Activated CD8-positive, alpha-beta memory T cell treated with anti-CD3 and anti-CD28 coated beads for 48 hours (primary cell): ENCODE measurements at places on chromosomes 7 and 10.

GRCh38 chr7:22660732-22661131 is 66.3 kb upstream of the IL6 start:
- no peak for DNase-seq

DNA sequence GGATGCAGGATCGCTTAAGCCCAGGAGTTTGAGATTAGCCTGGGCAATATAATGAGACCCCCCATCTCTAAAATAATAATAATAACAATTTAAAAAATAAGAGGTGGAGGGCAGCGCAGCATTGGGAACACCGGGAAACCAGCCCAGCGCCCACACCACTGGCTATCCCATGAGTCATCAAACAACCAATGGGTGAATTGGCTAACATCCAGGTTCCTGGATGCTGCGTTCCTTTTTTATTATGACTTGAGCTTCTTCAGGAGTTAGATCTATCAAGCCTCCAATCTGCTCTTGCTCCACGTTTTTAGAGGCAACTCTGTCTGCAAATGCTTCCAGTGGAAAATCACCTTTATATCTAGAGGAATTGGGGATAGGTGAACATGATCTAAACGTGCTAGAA is 10.0 kb upstream of the LRRC4 start:
- no peak for DNase-seq

- DNase-seq: no peak
These were observed 13.4 kb downstream of the SLC29A3 start for GRCh38 chr10:71332466-71332865.

- DNase-seq: no peak
These were observed 4.9 kb upstream of the SCD start for GRCh38 chr10:100341953-100342626.

- DNase-seq: no peak
These were observed 21.2 kb upstream of the SLC16A12 start for GRCh38 chr10:89556600-89556999.

GRCh38 chr7:150900675-150901074 is 48.4 kb downstream of the AOC1 start:
- no peak for DNase-seq

- peak; percentile 54 for DNase-seq
These were observed 90.3 kb downstream of the MYL10 start for GRCh38 chr7:101538596-101539459.

GRCh38 chr10:24951201-24952142 is 934 bp downstream of the PRTFDC1 start:
- DNase-seq: no peak

DNA sequence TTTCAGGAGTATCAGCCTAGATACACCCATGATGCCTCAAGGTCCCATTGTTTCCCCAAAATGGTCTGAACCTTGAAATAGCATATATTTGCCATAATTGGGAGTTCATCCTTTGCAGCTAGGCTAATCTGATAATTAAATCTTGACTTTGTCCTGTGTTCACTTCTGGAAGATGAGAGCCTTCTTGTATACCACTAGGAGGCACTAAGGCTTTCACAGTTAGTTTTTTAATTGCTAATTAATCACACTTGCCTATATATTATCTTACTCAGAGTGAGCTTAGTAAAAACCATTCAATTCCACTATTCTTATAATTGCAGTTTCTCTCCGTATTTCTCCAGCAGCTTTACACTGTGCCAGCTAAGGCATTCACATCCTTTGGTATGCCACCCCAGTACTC is 48.7 kb upstream of the MAGI2 start:
- no peak for DNase-seq

GRCh38 chr10:89481662-89482061 is 53.7 kb downstream of the SLC16A12 start:
- no peak for DNase-seq

GRCh38 chr10:131736321-131736980 is 164.4 kb upstream of the PPP2R2D start:
- no peak for DNase-seq
